ENCODE measurements at places on chromosomes 2 and 18. TPM values are rescaled to one million over a fixed set of nuclear protein-coding genes. Genes with fewer than 3 reads are reported as not detected.

DNA sequence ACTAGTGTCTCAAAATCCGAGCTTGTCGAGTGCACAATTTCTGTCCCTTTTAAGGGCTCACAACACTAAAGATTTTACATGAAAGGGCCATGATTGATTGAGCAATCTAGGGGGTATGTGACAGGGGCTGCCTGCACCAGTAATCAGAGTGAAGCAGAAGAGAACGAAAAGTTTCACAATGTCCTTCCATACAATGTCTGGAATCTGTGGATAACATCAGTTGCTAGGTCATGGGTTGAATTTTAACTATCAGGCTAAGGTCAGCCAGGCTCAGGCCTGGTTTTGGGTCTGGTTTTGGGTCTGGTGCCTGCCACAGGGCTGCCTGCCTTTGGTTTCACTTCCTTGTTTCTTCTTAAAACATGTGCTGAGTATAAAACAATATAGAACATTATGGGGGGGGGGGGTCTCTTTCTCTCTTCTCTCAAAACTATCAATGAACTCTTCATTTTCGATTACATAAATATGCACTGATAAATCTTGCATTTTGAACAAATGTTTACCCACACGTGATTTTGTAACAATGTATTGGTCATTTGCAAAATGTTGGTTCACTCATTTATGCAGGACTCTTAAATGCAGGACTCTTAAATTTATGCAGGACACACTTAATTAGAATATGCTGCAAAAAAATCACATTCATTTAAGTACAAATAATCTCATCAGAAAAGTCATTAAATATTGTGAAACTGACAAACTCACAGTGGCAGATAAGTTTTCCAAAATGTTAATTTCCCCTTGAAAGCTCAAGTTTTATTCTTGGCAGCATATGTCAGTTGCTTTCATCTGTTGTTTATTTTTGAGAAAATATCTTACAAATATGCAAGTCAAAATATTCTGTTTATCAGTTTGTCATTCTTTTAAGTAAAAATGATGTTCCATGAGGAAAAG is 290.5 kb upstream of the KYNU start:
- no peak for DNase-seq

- peak; percentile 40 for DNase-seq
Measured at GRCh38 chr2:1708476-1709334, 35.6 kb downstream of the PXDN start.

DNA sequence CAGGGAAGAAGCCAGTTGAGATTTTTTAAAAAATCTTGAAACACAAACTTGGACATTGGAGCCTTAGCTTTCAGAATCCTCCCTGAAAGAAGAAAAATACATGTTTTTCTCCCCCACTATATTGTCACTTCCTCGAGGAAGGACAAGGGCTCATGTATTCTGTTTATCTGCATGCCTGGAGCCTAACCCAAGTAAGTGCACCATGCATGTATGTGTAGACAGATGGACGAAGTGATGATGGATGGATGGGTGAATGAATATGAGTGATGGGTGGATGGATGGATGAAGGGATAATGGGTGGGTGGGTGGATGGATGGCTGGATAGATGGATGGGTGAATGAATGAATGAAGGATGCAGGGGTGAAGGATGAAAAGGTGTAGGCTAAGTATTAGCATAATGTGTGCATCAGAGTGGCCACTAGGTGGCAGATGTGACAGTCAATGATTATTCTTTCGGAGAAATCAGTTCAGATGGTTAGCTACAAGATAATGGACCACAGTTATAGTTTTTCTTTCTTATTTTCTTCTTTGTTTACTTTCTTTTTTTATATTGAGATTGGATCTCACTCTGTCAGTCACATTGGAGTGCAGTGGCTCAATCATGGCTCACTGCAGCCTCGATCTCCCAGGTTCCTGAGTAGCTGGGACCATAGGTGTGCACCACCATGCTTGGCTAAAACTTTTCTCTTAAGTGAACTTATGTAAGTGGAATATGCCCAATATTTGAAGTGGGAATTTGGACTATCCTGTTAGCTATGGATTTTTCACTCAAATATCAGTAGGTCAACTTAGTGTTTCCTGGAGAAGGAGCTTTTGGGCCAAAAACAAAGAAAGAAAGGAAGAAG is 18.5 kb upstream of the CCDC93 start:
- no peak for DNase-seq

Gene CACNB4
- total RNA-seq: not detected

DNA sequence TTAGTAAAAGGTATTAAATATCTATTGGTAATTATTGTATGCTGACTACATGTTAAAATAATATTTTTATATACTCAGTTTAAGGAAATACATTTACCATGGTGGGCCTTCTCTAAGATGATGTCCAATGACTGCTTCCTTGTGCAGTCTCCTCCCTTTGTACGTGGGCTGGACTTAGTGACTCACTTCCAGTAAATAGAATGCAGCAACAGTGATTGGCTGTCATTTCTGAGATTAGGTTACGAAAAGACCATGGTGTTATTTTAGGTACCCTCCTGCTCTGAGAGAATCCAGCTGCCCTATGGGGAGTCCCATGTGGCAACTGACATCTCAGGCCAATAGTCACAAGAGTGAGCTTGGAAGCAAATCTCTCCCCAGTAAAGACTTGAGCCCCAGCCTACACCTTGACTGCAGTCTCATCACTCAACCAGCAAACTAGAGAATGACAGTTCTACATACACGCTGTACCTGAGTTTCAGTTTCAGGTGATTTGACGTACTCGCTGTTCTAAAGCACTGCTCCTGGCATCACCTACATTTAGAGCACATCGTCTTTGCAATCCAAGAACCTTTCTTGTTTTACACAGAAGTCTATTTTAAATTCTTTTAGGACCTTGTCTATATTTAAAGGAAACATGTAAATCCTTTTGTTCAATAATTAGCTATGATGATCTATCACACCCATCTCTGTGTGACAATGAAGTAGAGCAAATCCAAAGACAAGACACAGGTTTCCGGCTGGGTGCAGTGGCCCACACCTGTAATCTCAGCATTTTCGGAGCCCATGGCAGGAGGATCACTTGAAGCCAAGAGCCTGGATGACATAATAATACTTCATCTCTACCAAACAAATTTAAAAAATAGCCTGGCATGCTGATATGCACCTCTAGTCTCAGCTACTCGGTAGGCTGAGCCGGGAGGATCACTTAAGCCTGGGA is 87.2 kb downstream of the COBLL1 start:
- no peak for DNase-seq

DNA sequence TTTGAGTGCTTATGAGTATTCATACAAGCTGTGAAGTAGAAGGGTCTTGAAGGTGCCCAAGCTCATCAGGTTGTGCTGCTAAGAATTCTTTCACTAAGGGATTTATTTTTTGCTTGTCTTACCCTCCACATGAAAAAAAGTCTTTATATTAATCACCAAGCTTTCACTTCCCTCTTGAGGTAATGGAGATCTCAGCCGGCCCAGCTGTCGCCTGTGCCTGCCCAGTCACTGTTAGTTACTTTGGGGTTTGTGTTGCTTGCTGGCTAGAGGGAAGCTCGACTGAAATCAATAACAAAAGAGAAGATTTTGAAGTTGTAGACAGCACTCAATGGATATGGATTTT is 21.9 kb downstream of the MC2R start:
- no peak for DNase-seq

DNA sequence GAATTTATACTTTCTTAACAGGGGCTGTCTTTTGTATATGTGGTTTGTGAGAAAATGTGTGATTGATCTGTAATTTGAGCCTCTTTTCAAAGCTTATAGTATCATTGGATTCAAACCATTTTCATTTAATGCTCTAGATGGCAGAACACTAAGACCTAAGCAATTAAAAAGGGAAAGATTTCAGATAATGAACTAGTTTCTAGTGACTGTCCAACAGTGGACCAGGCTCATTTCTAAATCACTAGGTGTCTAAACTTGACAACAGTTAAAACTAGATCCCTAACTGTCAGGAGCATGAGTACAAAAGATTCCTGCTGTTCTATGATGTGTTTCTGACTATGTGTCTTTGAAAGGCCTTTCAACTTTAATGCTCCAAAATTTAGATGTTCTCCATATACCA is 54.6 kb downstream of the ANKRD44 start:
- DNase-seq: no peak

GRCh38 chr2:205369813-205370212 is 312.5 kb upstream of the NRP2 start:
- no peak for DNase-seq

DNA sequence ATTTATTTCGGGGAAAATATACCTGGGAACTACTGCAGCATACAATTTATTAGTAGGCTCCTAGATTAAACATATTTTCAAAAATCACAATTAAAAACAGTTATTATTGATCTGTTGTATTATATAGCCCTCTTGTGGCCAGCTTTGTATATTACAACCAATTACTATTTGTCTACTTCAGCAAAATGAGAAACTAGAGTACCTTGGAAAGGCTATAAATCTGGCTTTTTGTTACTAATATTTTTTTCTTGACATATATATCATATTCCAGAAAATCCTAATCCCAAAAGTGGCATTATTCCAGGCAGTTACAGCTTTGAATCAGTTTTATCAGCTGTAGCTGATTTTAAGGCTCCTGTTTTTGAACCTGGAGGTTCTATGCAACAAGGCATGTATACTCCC is 101.2 kb downstream of the UBR3 start:
- no peak for DNase-seq

Gene SH3RF3
- total RNA-seq: 0.82 TPM

DNA sequence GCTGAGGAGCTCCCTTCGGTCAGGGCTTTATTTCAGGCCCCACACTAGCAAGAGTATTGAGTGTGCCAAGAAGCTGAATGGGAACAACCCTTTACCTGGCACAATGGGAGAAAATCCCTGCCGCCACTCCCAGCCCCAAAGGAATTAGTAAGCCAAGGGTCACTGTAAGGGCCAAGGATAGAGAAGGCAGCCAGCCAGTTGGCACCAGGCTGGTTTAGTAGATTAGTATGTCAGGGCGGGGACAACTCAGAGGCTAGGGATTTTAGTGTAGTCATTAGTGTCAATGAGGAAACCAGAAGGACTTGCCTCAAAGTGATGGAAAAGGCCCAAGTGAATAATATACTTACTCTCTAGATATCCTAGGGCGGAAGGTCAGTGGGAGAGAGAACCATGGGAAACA is 34.9 kb upstream of the CYP26B1 start:
- DNase-seq: peak; percentile 55

GRCh38 chr2:190996947-190997346 is 17.0 kb downstream of the STAT1 start:
- no peak for DNase-seq

DNA sequence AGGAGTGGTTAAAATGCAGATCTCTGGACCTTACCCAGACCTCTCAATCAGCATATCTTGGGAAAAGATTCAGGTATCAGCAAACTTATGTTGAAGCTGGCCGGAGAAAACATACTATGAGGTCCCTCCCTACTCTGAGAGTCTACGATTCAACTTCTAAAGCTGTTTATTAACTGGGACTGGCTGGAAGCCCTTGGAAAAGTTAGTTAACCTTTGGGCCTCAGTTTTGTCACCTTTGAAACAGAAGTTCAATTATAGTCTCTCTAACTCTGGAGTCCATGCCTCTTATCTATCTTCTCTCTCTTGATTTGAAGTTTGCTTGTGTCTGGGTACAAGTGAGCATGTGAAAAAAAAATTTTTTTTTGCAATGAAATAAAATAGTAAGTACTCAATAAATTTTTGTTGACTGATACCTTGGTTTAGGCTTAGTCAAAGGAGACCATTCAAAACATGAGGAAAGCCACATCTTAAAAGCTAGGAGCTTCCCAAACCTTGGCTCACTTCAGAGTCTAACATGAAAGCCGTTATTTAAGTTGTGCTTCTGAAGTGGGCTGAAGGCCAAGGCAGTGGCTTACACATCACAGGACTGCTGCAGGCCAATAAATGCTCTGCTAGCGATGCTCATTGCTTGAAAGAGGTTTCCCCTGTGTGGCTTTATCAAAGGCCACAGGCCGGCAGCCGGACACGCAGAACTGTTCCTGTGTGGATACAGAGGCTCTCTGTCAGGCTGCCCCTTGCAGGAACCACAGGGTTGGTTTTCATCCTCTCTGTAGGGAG is 110.6 kb upstream of the FAM136A start:
- DNase-seq: no peak

- DNase-seq: no peak
Measured at GRCh38 chr2:10800163-10800562, 12.4 kb downstream of the PDIA6 start.

Gene DNER
- total RNA-seq: 84.8 TPM

DNA sequence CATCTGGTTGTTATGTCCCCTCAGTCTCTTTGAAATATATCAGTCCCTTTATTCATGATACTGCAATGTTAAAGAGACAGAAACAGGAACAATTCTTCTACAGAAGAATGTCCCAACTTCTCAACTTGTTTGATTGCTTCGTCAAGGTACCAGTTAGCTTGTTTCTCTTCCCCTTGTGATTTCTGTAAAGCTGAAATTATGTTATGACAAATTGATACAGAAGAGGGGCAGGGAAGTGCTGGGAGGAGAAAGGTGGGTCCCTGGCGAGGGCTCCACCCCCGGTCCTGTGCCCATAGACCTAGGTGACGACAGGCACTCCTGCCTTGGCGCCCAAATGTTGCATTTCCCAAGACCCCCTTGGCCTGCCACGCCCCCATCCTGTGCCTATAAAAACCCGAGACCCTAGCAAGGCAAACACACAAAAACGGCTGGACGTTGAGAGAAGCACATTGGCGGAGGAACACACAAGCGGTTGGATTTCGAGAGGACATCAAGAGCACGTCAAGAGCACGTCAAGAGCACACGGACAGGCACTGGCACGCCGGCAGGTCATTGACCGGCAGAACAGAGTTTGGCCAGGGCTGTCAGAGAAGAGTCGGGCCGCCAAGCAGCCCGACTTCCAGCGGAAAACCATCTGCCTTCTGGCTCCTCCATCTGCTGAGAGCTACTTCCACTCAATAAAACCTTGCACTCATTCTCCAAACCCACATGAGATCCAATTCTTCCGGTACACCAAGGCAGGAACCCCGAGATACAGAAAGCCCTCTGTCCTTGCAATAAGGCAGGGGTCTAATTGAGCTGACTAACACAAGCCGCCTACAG is 11.5 kb upstream of the RTN4 start:
- DNase-seq: no peak

Gene SLC16A14
- total RNA-seq: 2.1 TPM

Data from MG63 (cell line).